SJSA1 (cell line): ENCODE measurements at places on chromosomes 7 and 10. TPM values are rescaled to one million over a fixed set of nuclear protein-coding genes. Genes with fewer than 3 reads are reported as not detected.

DNA sequence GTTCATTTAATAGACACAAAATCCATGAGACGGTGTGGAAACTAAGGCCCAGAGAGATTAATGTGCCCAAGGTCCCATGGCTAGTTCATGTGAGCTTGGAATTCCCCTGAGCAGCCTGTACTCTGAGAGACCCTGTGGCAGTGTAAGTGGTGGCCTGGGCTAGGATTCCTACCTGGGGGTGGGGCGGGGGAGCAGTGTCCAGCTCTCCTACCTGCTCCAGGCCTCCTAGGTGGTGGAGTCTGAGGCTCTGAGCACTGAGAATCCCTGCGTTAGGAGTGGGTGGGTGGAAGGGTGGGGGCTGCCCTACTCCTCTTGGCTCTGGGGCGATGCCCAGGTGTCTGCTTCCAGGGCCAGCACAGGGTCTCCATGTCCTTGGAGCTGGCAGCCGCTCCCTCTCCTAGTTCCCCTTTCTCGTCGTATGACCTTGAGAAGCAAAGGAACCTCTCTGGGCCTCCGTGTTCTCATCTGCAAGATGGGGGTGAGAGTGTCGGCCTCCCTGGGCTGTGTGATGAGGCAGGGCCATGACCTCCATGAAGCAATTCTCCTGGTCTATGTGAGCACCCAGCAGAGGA is 2.5 kb downstream of the SNCG start:
- peak; percentile 42 for DNase-seq

NMT2 gene
- 53.7 and 80.6 TPM in 2 replicates for total RNA-seq

UNC5B gene
- total RNA-seq: 0.71 and 0.94 TPM in 2 replicates

CYP17A1 gene
- total RNA-seq: not detected in 2 replicates

TRIL gene
- total RNA-seq: 0.05 TPM in 1 of 2 replicates, not detected in the other

GRCh38 chr10:60735244-60735643 is 43.0 kb upstream of the CDK1 start:
- no peak for DNase-seq

- DNase-seq: no peak
These were observed 26.6 kb upstream of the SDHAF3 start for GRCh38 chr7:97090761-97091353.

DNA sequence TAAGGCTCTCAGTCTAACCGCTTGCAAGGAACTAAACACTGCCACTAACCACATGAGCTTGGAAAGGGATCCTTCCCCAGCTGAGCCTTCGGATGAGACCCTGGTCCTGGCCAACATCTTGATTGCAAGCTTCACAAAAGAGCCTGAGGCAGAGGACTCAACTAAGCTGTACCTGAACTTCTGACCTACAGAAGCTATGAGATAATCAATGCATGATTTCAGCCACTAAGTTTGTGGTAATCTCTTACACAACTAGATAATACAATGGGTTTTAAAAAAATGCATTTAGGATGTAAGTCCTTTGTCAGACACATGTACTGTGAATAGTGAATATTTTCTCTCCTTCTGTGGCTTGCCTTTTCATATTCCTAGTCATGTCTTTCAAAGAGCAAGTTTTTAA is 125.6 kb upstream of the RHEB start:
- no peak for DNase-seq

KRIT1 gene
- total RNA-seq: 35.0 and 42.0 TPM in 2 replicates

DNA sequence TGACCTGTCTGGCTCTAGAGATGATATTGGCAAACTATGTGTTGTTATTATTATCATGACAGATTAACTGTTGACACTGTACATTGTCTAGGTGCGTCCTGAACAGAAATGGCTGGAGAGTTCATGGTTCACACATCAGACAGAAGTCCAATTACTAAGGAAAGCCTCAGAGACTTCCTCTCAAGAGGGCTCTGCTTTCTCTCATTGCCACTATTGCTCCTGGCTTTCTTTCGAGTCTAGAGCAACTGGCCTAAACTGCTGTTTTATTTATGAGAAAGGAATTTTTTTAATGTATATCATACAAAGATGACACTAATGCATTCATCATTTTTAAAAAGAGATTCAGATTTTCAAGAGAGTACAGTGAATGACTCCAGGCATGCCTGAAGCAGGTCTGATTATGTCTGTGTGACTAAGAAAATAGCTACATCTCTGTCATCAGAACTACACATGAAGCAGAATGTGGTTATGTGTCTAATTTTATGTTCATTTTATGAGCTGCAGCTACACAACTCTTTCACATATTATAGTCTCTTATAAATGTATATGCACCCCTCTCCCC is 30.4 kb downstream of the NRCAM start:
- DNase-seq: no peak

GPR15LG gene
- not detected in 2 replicates for total RNA-seq

- no peak for DNase-seq
These were observed 128.6 kb upstream of the SLC26A5 start for GRCh38 chr7:103574576-103574975.

GRCh38 chr10:4088354-4089066 is 303.5 kb upstream of the KLF6 start:
- DNase-seq: no peak

DNA sequence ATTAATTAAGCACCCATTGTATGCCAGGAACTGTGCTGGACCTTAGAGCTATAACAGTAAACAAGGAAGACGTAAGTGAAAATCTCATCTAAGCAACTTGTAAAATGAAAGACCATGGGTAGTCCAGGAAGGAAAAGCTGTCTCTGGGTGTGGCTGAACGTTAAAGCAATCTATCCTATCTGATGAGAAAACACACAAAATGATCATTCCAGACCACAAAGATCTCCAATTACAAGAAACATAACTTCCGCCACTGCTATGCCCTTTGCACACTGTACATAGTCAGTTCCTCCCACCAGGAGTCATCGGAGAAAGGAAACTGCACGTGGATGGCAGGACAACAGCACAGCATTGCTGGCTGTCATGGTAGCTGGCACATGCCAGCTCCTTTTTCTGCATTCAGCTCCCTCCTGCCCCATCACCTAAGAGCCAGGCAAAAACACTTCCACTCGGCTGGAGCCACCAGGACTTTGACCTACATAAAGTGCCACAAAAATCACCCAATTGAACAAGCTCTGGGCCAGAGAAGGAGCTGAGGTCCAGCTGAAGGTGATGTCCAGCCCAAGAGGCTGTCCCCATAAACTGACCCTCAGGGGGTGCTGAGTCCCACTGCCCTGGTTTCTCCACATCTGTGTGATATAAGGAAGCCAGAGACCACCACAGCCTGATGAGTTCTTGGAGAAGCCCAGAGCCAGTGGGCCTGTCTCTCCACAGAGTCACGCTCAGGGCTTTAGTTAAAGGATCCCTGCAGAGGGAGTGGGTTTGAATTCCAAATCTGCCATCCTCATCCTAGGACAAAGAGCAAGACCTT is 56.4 kb downstream of the STEAP1B start:
- DNase-seq: no peak

DNA sequence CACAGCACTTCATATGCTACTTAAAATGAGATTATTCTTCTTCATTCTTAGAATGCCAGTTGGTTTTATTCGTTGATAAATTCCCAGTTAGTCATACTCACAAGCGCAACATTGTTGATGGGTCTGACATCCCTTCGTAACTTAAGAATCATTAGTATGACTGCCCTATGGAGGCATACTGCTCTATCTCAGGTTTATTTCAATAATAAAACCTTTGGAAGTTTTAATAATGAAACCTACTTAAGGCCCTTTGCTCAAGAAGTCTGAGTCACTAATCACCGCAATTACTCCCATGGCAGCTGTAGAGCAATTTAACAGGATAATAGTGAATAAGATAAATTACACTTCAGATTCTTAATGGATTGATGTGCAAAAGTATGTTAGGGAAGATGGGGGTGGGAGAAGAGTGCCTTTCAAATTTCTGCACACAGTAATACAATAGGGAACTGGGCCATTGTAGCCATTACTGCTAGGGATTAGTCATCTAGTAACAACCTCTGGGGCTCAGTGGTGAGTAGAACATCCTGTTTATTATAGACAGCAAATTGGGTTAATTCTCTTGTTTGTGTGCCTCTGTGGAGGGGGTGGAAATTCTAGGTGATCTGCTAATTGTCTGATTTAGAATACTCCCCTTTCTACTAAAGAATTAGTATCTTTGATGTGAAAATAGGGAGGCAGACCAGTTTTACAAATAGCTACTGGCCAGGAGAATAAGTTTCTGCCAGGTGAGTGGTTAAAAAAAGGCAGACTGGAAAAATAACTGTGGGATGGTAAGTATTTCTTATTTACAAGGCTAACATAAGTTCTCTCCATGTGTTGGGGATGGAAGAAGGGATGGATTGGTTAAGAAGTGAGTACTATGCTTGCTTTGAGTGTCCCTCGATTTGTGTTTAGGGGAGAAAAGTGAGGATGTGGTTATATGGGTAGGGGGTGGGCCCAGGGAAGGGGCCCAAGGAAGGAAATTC is 74.5 kb upstream of the VKORC1L1 start:
- DNase-seq: peak; percentile 69

HERC4 gene
- total RNA-seq: 26.3 and 42.0 TPM in 2 replicates

GRCh38 chr7:47373871-47374451 is 207.9 kb downstream of the TNS3 start:
- no peak for DNase-seq

DNA sequence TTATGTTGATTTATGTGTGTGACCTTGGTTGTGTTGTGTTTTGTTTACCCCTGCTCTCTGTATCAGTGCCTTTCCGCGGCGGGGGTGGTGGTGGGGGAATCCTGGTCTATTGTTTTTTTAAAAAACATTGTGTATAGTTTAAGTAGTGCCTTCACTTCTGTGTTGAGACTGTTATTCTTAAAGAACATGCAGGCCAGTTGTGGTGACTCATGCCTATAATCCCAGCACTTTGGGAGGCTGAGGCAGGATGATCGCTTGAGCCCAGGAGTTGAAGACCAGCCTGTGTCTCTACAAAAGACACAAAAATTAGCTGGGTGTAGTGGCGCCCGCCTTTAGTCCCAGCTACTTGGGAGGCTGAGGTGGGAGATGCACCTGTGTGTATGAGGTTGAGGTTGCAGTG is 429.0 kb upstream of the LRGUK start:
- DNase-seq: peak; percentile 53
